ENCODE measurements at places on chromosomes 4 and X.

GRCh38 chr4:184616633-184617551 is 32.4 kb downstream of the CASP3 start:
- no peak for DNase-seq

GRCh38 chr4:11271263-11271662 is 157.4 kb downstream of the HS3ST1 start:
- DNase-seq = no peak

DNA sequence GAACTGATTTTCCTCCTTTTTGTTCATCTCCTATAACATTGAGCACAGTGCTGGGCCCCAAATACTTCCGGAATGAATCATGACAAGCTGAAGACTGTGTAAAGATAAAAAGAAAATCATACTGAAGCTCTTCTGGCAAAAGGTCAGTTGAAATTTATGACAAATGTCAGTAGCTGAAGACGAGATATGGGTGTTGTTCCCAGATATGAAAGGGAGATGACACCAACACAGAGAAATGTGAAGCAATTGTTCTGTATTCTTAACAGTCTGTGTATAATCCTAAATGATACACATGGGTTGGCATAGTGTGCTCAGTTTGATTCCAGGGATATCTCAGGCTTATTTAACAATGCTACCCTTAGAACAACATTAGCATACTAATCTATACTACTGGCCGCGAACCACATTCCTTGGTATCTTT is 170.5 kb upstream of the PITX2 start:
- no peak for DNase-seq

- no peak for DNase-seq
Measured at GRCh38 chr4:8909548-8909947, 37.9 kb upstream of the HMX1 start.

DNA sequence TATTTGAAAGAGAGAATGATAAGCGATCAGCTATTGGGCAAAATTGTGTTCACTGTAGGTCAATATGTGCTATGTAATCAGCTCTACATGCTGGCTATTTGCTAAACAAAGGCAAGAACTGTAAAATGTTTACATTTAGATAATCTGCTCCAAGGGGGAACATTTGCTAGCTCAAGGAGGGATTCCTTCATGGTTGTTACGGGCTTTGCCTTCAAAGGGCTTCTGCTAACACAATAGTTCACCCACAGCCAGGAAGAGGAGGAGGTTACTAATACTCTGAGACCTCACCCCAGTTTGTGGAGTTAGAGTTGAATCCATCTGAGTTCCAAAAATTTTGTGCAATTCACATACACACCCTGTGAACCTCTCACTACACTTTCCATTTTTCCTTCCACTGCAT is 107.6 kb upstream of the BMP3 start:
- no peak for DNase-seq

DNA sequence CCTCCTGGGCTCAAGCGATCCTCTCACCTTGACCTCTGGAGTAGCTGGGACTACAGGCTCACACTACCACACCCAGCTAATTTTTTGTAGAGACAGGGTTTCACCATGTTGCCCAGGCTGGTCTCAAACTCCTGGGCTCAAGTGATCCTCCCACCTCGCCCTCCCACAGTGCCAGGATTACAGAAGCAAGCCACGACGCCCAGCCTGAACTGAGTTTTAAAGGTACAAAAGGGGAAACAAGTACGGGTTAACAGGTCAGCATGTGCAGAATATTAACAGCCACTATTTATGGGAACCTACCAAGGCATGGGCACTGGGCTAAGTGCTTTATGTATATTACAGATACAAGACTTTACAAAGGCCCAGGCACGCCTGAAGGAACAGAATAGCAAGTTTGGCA is 164.3 kb upstream of the GPC4 start:
- no peak for DNase-seq

GRCh38 chr4:101008503-101008902 is 338.8 kb downstream of the PPP3CA start:
- no peak for DNase-seq

- DNase-seq = no peak
Measured at GRCh38 chr4:1478766-1479355, 72.6 kb upstream of the NKX1-1 start.

GRCh38 chrX:39721566-39722279 is 376.0 kb downstream of the BCOR start:
- DNase-seq = no peak
